GM12891 (cell line): ENCODE measurements at places on chromosomes 7 and 10.

GRCh38 chr7:2037301-2037807 is 195.4 kb downstream of the MAD1L1 start:
- DNase-seq, result no peak

GRCh38 chr7:107668296-107668695 is 7.7 kb downstream of the SLC26A4 start:
- DNase-seq, result no peak

DNA sequence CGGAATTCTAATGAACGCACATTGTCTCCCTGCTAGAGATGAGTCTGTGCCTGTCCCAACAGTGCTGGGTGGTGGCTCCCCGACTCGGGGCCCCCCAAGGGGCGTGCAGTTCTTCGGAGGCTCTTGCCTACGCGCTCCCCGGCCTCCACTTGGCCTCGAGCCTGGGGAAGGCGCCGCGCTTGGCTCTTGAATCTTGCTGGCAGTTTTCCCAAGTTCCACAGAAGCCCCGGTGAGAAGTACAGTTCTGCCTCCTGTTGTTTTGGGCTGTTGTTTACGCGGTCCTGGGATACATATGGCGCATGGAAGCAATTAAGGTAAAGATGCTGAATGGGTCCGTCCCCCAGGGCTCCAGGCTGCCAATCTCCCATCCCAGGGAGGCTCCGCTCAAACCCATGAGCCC is 32.6 kb upstream of the UNCX start:
- no peak for DNase-seq

GRCh38 chr7:24216576-24217125 is 67.3 kb upstream of the NPY start:
- DNase-seq, result no peak
